ENCODE measurements at places on chromosomes 7 and 10. TPM values are rescaled to one million over a fixed set of nuclear protein-coding genes. Genes with fewer than 3 reads are reported as not detected.

The STOX1 gene
- not detected for total RNA-seq

The PPP1R3A gene
- total RNA-seq = under 0.01 TPM

The SLC29A4 gene
- 6.1 TPM for total RNA-seq

The FAM25A gene
- total RNA-seq = not detected

The ATP6V0A4 gene
- total RNA-seq = not detected

The HKDC1 gene
- 0.77 TPM for total RNA-seq

The RAPGEF5 gene
- 0.95 TPM for total RNA-seq

The OPALIN gene
- total RNA-seq = not detected

The KCNMA1 gene
- 70.6 TPM for total RNA-seq

The KIF20B gene
- 4.4 TPM for total RNA-seq

The FGL2 gene
- total RNA-seq = 170 TPM

All from bronchial smooth muscle cell (primary cell).